ENCODE measurements at places on chromosomes 12 and 14. TPM values are rescaled to one million over a fixed set of nuclear protein-coding genes. Genes with fewer than 3 reads are reported as not detected.

The ACSM4 gene
- not detected for total RNA-seq

The SIX6 gene
- not detected for total RNA-seq

The KCNC2 gene
- total RNA-seq: not detected

The ERP27 gene
- total RNA-seq: 1.0 TPM

The LRTM2 gene
- 0.17 TPM for total RNA-seq
